ENCODE measurements at places on chromosomes 16 and 17.
A peak's percentile ranks its signal among the peaks of the same experiment; 100 is the strongest.

DNA sequence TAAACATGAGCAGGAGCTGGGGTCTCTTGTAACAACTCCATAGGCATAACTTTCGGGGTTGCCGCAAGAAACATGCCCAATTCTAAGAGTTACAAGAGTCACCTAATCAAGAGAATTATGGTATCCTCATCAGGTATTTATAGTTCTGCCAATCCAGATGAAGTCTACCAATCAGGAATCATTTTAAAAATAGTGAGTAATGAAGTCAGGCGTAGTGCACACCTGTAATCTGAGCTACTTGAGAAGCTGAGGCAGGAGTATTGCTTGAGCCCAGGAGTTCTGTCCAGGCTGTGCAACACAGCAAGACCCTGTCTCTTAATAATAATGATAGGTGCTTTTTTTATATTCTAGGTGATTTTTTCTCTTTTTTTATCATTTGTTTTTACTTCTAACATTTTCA lies 128.5 kb upstream of the RBL2 start:
- DNase-seq = no peak

DNA sequence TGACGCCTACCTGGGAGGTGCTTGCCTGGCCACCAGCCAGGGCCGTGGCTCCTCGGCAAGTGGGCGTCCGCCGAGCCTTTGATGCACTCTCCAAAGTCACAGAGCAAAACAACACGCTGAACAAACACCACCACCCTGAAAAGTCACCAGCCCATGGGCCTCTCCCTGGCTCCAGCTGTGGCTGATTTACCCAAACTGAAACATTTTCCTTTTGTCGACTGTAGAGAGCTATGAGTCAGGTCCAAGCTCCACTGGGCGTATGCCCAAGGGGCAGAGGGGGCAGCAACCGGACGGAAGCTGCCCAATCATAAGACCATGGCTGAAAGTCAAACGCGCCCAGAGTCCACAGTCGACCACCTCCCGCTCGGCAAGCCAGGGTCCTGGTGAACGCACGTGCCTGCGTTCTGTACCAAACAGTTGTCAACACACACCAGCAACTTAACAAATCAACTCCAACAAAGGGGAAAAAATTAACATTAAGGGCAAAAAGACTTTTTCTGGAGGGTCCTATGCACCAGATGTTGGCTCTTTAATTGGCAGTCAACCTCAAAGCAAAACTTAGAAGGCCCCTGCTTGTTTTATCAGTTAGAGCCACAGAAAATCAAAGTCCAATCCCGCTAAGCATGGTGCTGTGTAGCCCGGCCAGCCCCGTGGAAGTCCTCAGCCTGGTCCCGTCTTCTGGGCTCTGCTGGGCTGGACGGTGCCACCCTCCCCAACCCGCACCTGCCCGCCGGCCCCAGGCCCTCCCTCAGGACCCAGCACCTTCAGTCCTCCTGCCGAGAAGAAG lies 47.3 kb downstream of the TBC1D16 start:
- peak; percentile 59 for DNase-seq

DNA sequence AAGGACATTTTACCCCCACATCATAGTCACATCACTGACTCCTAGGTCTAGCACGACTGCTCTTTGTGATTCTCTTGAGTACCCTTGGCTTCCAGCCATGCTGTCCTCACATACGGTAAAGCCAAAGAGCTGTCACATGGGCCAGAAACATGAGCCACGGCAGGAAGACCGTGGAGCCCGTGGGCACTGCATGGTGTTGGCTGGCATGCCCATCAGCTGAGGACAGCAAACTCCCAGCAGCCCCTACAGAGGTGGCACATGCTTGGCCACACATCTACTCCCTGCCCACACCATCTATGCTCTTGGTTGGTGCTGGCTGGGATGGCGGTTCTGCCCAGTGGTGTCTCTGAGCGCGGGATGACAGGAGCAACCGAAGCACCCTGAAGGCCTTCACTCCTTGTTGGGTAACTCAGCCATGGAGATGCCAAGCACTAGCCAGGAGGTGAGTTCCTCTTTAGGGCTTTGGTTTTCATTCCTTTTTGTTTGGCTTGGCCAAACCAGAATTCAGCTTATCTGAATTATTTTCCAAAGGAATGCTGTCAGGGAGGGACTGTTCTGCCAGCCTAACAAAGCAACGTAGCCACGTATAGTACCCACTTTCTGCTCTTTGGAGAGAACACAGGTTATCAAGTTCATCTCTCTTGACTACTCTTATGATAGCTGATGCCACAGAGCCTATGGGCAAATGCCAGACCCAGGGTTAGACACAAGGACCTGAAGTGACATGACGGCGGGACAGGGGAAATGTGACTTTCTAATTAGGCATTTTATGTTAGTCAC lies 10.0 kb downstream of the TNFAIP1 start:
- DNase-seq = peak; percentile 53

DNA sequence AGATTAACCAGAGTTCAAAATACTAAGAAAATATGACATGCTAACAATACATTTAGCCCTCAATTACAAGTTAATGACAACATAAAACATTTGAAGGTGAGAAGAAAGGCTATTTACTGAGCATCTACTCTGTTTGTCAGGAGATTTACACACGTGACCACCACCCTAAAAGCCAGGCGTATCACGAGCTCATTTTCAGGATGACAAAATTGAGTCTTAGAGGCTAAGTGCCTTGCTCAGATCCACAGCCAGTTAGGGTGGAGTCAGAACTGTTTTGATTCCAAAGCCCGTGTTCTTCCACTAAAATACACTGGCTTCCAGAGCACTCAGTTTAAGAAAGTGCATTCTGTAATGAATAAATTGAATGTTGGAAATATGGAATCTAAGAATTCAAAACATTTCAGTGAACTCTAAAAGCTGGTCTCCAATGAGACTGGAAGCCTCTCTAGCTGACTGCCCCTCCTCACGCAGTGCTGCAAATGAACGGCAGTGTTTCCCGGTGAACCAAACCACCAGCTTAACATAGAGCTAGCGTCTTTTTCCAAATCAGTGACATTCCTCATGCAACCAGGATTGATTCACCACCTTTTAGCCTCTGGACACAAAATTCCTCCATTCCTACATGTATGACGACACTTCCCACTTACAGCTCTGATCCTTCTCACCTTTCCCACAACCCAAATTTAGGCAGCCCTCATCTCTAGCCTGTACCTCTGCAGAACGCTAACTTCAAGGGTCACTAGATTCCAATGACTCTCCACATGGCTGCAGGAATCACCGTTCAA lies 5.9 kb downstream of the ZDHHC7 start:
- DNase-seq = peak; percentile 67

DNA sequence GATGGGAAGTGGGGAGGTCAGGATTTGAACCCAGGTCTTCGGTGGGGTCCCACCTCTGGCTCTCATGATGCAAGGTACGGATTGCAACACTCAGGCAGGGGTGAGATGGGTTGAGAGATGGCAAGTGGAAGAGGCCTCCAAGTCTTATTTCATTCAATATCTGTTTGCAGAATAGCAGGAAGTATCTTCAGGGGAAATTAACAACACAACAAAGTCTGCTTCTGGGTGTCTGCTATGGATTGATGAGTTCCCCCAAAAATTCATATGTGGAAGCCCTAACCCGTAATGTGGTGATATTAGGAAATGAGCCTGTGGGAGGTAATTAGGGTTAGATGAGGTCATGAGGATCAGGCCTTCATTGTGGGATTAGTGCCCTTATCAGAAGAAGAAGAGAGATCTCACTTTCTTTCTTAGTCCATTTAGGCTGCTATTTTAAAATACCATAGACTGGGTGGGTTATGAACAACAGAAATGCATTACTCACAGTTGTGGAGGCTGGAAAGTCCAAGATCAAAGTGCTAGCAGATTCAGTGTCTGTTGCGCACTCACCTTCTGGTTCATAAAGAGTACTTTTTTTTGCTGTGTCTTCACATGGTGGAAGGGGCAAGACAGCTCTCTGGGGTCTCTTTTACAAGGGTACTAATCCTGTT lies 4.4 kb upstream of the CD300H start:
- DNase-seq = no peak

GRCh38 chr17:41486809-41487530 lies 2.7 kb downstream of the KRT36 start:
- peak; percentile 78 for DNase-seq

DNA sequence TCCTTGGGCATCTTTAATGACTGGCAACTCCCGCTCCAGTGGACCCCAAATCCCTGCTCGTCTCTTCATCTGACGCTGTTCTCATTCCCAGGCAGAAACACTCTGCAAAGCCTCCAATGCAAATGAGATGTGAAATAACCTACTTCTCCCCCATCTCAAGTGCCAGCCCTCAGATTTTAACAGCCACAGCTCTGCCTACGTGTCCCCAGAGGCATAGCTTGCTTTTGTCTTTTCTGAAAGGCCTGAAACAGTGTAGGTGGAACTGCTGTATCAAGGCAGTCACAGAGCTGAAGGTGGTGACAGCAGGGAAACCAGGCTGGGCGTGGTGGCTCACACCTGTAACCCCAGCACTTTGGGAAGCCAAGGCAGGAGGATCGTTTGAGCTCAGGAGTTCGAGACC lies 14.7 kb downstream of the RPH3AL start:
- no peak for DNase-seq

GRCh38 chr17:73624496-73624988 lies 19.7 kb downstream of the SDK2 start:
- no peak for DNase-seq

DNA sequence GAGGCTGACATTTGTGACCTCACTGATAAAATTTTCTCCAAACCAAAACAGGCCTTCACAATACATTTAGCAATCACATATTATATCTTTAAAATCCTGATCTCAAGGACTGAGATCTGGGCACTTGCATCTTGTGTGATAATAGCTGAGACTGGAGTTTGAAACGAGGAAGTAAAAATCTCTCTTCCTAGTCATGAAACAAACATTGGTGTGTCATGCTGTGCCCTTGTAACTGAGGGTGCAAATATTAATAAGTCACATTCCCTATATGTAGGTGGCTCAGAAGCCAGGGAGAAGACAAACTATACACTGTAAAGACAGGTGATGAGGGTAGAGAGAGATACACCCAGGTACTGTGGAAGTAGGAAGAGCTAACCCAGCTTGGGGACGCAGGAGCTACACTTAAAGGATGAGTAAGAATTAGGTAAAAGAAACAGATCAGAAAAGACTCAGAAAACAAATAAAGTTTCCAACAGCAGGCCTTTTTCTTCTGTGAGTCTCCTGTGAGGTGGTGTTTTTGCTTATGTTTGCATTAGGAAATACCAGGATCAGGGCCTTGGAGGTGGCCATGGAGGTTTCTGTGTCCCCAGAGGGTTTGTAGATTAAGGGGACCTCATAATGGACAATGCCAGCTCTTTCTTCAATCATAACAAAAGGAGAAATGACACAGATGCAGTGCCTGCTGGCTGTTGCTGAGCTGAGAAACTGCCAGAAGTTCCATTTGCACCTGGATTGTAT lies 335.7 kb downstream of the GRIN2A start:
- DNase-seq = no peak

DNA sequence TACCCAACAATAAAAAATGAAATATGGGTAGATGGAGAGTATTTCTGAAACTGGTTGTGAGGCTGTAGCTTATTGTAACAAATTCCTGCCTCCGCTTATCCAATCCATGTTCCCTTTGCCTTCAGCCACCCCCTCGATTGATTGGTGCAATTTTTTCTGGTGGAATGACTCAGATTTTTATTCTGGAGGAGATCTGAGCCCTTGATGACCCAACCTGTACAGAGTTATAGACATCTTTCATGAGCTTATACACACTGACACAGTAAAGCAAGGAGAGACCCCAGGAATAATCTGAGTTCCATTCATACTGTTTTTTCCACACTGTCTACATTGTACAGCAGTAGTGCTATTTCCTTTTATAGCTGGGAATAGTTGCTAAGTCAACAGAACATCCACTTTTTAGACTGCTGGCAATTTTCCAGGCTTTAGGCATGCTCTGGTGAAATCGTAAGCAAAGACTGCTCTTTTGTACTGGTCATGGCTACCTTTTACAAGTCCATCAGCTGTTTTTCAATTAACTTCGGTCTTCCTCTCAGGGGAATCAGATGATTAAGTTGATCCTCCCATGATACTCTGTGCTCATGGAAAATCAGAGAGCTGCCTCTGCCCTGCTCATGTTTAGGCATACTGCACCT lies 30.1 kb downstream of the CCL4 start:
- DNase-seq = no peak

- DNase-seq = no peak
Observed at GRCh38 chr17:29582254-29582765, 7.1 kb downstream of the GIT1 start.

- DNase-seq = peak; percentile 99
Observed at GRCh38 chr17:50199803-50200456, 1.5 kb downstream of the COL1A1 start.

- DNase-seq = no peak
Observed at GRCh38 chr17:14745541-14745940, 444.7 kb downstream of the HS3ST3B1 start.

GRCh38 chr17:60145006-60145935 lies 4.5 kb upstream of the CA4 start:
- DNase-seq = no peak

DNA sequence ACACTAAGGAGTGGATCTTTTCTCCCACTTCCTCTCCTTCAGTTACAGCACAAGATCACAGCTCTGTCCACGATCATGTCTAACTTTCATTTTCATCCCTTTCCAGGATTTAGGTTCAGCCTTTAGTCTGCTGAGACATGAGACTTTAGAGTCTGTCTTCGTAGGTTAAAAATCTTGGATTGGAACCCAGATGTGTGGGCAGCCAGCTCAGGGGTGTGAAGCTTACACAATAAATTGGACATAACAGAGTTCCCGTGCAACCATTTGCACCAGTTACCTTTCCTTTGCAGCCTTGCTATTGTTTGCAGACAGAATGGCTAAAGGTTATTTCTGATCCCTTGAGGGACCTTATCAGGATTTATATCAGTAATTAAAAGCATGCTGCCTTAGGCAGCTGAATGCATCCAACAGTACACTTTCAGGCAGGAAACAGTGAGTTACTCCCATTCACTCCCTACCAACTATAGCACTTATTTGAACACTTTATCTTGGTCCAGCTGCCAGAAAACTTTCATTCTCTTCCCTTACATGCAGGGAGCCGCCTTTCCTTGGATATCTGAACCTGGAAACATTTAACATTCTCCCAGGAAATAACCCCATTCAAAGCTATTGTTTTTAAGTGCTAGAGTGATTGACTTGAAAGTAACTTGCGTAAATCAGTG lies 87.3 kb downstream of the TMEM100 start:
- DNase-seq = no peak

DNA sequence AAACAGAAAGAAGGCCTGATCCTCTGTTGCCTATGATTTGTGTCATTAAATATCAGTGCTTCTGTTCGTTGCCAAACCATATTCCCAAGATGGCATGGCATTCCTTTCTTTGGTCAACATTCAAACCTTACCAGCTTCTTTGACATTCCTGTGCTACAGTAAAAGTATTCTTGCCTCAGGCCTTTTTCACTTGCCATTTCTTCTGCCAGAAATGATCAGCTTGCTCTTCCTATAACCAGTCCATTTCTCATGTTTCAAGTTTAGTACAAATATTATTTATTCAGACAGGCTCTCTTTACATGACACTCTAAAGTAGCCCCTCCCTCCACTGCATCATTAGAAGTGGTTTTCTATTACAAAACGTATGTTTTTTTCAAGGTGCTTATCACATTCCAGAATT lies 278.3 kb downstream of the KCNJ2 start:
- no peak for DNase-seq

DNA sequence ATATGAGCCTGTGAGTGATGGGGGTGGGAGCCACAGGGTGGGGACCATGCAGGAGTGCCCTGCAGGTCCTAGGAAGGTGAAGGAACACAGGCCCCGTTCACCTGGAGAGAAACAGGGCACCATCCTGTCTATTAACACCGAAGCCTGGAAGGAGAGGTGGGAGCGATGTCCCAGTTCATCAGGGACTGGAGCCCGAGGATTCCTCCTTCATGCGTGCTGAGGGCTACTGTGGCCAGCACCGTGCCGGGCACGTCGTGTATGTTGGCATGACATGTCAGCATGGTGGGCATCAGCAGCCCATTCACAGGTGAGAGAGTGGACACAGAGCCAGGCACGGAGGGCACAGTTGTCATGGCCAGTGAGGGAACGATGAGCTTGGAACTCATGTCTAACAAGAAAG lies 1.4 kb downstream of the WFIKKN2 start:
- DNase-seq = no peak

Measured in islet precursor cell (in vitro differentiated cells).